ENCODE measurements at places on chromosomes 5 and 9.

GRCh38 chr5:15260356-15261268, 239.4 kb upstream of the FBXL7 start:
- no peak for DNase-seq

- no peak for DNase-seq
These were observed 1.1 kb upstream of the DAP start for GRCh38 chr5:10761933-10762775.

GRCh38 chr5:81268521-81269196, 32.7 kb upstream of the ZCCHC9 start:
- no peak for DNase-seq

DNA sequence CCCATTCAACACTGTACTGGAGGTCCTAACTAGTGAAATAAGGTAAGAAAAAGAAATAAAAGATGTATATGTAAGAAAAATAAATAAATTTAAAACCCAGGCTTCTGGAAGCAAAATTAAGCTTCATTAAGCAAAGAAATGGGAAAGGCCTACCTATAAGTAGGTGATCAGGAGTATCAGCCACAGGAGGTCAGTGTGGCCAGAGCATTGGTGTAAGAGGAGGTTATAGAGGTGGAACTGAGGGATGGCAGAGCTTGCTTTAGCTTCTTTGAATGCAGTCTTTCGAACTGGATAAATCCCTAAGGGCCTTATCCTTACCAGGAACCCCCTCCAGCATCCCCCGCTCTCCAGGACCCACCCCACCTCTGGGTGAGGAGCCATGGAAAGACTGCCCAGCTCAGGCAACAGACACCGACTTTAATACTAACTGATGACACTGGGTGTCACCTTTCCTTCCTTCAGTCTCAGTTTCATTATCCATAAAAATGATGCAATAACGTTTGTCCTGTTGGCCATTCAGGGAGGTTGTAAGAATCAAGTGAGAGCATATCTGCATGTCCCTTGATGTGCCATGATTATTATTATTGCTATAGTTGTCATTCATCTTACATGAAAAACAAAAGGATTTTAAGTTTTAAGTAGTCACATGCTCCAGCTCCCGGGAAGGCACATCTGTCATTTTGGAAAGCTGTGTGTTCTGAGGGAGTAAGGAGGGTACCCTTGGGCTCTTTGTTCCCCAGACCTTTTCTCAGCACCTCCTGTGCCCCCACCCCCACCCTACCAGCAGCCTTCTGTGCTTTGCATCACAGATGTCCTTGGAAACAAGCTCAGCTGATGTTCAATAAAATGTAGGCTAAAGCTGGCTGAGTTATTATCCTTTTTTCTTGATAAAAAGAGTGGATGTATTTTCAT, 50.8 kb upstream of the CTNNA1 start:
- no peak for DNase-seq

DNA sequence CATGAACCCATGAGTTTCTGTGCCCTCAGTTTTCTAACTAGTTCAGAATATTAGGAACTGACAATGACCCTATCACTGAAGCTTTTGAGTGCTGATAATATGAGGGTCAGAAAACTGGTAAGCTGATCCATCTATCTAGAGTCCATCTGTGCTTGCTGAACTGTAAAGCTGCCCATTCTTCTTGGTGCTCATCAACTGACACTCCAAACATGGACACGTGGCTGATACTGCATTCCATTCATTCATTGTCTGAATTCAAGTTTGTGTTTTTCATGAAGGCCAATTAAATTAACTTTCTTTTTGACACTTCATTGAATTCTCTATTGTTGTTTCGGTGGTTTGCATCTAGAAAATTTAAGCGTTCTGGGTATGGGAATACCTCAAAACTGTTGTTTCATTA, 17.6 kb downstream of the NREP start:
- DNase-seq = no peak

GRCh38 chr9:2126331-2126803, 111.2 kb downstream of the SMARCA2 start:
- no peak for DNase-seq

DNA sequence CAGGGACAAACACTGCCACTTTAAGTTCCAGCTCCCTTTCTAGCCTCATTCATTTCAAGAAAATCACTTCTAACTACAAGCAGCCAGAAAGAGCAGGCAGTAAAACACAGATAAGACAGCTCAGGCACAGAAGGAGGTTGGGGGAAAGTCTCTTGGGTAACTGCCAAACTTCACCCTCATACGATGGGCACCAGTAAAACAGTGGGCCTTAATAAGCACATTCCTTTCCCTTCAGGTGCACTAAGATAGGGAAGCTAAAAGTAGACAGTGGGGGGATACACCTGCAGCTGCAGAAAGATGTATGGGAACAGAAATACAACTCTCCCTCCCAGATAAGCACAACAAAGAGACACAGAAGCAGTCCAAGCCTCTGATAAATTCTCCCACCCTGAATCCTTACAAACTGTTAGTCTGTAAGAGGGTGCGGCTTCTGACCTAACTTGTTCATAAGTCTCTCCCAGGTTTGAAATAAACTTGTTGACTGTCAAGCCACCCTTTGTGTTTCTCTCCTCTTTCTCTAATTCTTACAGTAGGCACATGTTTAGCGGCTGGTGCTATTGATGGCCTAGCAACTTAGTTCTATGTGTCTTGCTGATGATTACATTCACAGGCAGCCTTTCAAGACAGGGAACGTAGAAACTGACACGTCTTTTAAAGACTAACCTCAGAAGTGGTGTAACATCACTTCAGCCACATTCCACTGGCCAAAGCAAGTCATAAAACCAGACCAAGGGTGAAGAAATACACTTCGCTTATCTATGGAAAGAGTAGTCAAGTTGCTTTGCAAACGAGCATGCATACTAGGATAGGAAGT, 6.8 kb upstream of the CKS2 start:
- DNase-seq = no peak

DNA sequence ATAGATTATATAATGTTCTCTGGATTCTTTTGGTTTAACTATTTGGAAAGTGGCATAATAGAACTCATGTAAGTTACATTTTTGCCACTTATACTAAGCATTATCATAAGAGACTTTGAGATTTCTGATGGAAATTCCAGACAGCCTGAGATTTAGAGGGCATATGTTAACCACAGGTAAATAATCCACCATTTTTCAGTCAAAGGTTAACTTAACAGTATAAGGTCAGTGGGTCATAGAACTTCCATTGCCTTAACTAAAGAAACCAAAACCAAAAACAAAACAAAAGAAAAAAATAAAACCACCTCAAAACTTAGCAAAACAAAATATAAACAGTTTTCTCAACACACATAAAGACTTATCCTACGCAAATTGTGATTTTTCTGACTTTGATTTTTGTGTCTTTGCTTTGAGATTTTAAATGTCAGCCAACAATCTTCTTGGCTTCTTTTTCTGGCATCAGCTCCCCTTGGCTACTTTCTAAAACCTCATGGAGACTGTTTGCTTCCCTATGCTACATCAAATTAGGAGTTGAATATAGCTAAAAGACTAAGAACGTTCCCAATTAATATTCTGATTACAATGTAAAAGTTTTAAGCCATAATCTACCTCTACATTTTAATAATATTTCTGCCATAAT, 430.1 kb upstream of the DAB2 start:
- no peak for DNase-seq

- no peak for DNase-seq
These were observed 87.6 kb downstream of the ERP44 start for GRCh38 chr9:100011062-100011681.

GRCh38 chr9:20373263-20373662, 249.0 kb downstream of the MLLT3 start:
- no peak for DNase-seq

GRCh38 chr5:144832416-144832815, 661.7 kb downstream of the KCTD16 start:
- DNase-seq = no peak

DNA sequence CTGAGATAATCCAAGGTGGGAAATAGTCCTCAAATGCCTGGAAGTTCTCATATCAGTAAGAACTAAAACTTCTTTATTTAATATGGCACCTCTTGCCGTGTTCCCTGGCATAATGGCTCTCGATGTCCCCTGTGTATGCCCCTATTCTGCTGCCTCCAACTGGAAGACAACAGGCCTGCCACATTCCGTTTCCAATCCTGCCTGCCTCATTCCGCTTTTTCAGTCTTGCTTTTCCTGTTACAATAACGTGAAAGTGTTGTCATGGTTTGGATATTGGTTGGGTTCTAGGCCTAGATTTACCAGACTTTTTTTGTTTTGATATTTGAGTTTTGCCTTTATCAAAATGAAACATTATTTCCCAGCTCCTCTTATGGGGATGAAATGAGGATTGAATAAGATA, 98.2 kb downstream of the FOCAD start:
- DNase-seq = no peak

- DNase-seq = no peak
These were observed 220.4 kb upstream of the CD180 start for GRCh38 chr5:67416986-67417385.

- DNase-seq = no peak
These were observed 64.6 kb downstream of the PTPN3 start for GRCh38 chr9:109433476-109433875.

- no peak for DNase-seq
These were observed 22.5 kb upstream of the PTGS1 start for GRCh38 chr9:122348288-122348777.

GRCh38 chr5:176542596-176543427, 5.6 kb upstream of the RNF44 start:
- DNase-seq = no peak

DNA sequence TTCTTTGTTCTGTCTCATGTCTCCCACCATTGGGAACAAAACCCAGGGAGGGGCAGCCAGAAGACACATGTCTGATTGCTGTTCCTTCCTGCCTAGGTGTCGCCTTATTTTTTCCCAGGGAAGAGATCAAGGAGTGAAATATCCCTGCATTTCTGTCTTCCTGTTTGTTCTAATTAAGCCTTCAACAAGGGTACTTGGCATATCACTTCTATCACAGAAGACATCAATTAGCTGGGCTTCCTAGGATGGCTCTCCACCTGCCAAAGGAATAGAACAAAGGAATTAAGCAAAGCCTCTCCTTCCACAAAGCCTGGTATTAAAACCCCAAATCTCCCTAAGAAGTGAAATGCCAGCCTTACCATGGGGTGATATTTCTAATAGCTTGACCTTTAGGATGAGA, 299.5 kb upstream of the CD180 start:
- no peak for DNase-seq

GRCh38 chr5:67133776-67134175, 62.8 kb downstream of the CD180 start:
- no peak for DNase-seq

GRCh38 chr9:89788434-89788833, 183.6 kb downstream of the GADD45G start:
- no peak for DNase-seq

DNA sequence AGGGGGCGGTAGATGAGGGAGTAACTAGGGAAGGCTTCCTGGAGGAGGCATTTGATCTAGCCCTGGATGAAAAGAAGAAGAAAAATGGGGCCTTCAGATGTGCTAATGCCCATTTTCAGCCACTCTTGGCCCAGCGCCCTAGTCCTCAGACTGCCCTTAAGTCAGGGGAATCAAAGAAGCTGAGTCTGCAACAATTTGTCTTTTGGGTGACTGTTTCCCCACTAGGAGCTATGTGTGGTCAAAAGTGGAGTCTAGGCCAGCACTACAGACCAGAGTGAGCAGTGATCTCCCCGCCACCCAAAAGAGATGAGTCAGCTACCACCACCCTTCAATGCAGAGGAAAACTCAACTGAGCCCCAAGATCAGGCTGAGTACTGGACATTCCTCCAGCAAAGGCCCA, 542.1 kb downstream of the BNC2 start:
- DNase-seq = no peak

GRCh38 chr9:137691646-137692351, 73.0 kb downstream of the EHMT1 start:
- no peak for DNase-seq

Measured in mesothelial cell of epicardium (in vitro differentiated cells).